ENCODE measurements at places on chromosomes 5 and 9.

- no peak for DNase-seq
Observed at GRCh38 chr9:101383361-101383760, 1.4 kb downstream of the BAAT start.

DNA sequence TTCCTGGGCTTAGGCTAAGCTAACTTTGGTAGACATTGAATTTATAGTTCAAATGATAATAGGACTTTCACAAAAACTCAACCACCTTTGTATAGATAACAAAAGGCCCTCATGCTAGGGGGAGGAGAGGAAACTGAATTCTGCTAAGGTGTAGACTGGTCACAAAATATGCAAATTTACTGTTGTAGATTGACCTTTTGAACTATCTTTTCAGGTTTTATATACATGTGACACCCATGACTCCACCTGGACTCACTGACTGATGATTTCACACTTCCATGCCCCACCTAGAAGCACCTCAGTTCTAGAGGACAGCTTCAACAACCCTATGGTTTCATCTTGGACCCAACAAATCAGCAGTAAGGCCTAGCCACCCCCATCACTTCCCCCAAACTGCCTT is 165.7 kb downstream of the CEMIP2 start:
- DNase-seq, result no peak

DNA sequence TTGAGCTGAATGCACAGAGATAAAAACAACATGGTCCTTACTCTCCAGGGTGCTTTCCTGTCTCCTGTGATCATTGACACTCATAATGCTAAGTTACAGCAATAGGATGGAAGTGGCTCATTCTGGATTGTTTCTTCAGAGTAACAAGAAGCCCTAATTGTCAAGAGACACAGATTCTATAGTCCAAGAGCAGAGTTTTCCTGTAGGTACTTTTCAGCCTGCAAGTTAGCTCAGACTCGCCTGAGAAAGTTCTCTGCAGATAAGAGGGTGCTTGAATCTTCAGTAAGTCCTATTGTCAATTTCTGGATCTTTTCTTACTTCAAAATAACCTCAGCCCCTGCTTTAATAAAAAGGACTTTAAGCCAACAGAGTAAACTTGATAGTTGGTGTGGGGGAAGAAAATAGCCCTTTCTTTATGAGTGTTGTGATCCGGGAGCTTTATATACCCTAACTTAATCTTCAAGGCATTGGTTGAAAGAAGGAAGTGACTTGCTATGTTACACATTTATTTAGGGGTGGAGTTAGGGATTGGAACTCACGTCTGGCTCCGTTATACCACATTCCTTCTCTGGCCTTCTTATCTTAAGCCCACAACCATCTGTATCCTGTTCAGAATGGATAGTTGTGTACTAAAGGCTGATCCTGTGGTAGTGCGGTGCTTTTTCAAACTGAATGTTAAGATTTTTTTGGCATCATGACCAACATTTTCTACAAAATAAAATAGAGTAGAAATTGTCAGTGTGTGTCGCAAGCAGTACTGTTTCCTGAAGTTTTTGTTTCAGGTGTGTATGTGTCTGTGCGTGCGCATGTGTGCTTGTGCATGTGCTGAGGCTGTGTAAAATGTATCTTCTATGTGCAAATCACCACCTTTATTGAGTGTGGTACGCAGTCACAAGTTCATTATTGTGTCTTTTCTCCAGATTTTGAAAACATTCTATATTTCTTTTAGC is 173.9 kb downstream of the WDR70 start:
- DNase-seq, result no peak

- DNase-seq, result no peak
Observed at GRCh38 chr9:12689233-12689632, 4.0 kb upstream of the TYRP1 start.
